ENCODE measurements at places on chromosomes 6 and 20.

DNA sequence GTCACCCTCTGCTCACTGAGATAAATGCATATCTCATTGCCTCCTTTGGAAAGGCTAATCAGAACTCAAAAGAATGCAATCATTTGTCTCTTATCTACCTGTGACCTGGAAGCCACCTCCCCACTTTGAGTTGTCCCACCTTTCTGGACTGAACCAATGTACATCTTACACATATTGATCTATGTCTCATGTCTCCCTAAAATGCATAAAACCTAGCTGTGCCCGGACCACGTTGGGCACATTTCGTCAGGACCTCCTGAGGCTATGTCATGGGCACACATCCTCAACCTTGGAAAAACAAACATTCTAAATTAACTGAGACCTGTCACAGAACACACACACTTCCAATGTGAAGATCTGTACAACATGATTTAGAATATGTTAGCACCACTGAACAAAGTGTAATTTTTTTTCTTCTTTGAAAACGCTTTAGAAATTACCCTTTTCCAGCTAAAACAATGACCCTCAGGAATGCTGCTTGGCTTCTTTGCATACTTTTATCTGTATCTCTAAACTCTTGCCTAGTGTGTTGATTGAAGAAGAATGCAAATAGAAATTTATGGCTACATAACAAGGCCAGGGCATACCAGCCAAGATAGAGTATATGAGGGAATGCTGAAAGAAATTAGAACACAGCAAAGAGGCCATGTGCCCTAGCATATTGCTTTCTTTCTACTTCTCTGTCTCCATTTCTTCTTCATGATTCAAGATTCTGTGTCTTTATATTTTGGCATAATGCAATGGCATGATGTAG lies 84.6 kb upstream of the DST start:
- DNase-seq: no peak

- no peak for DNase-seq
Observed at GRCh38 chr6:167918548-167919278, 78.8 kb upstream of the KIF25 start.

DNA sequence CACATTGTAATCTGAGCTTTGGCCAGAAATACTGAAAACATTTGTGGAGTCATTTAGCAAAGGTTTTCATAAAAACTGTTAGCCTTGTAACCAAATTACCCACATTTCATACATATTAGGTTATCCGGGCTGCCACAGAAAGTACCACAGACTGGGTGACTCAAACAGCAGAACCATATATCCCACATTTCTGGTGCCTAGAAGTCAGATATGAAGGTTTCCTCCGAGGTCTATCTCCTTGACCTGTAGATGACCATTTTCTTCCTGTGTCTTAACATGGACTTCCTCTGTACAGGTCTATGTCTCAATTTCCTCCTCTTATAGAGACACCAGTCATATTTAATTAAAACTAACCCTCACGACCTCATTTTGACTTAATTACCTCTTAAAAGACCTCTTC lies 49.5 kb upstream of the SMIM28 start:
- no peak for DNase-seq

DNA sequence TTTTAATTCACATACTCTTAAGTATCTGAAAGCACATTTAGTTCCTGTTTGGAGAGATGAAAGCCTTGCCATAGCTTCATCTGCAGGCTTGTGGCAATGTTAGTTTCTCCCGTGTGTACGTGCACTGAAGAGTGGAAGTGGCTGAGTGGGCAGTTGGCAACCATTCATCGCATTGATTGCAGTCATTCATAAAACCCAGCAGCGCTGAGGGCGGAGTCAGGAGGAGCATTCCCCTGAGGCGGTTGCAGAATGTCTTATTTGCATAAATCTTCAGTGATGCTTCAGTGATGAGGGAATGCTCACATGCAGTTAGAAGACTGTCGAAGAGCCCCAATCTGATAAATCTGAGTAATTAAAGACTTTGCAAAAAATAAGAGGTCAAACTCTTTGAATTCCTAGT lies 79.1 kb downstream of the RIMS1 start:
- no peak for DNase-seq

GRCh38 chr20:63457737-63458136 lies 14.7 kb downstream of the KCNQ2 start:
- DNase-seq: peak; percentile 30

GRCh38 chr6:4164456-4164855 lies 29.1 kb upstream of the ECI2 start:
- DNase-seq: no peak

GRCh38 chr6:157013649-157014304 lies 236.6 kb downstream of the ARID1B start:
- DNase-seq: no peak

GRCh38 chr6:119129148-119129967 lies 50.9 kb upstream of the FAM184A start:
- DNase-seq: no peak

DNA sequence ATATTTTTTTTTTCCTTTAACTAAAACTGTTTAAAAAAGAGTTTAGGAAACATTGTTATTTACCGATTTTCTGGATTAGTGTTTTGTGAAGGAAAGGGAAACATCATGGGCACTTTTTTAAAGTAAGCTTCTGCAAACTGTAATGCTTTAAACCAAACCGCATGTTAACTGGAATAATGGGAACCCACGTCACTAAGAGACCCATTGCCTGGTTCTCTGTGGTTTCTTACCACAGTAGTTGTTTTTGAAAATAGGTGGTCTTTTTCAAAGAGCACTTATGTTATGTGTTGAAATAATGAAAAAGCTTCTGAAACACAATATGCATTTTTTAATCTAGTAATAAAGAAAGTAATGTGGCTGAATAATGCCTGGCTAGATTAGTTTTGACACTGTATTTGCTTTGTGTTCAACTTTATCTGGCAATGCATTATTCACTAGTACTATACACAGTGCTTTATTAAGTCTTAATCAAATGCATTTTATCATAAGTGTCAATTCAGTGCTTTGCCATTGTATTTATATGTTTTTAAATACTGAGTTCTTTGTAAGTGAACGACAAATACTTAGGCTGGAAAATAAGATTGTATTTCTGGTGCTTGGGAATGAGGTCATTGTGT lies 754.1 kb upstream of the FLRT3 start:
- DNase-seq: no peak

GRCh38 chr6:36067374-36068011 lies 39.9 kb downstream of the MAPK14 start:
- DNase-seq: no peak

DNA sequence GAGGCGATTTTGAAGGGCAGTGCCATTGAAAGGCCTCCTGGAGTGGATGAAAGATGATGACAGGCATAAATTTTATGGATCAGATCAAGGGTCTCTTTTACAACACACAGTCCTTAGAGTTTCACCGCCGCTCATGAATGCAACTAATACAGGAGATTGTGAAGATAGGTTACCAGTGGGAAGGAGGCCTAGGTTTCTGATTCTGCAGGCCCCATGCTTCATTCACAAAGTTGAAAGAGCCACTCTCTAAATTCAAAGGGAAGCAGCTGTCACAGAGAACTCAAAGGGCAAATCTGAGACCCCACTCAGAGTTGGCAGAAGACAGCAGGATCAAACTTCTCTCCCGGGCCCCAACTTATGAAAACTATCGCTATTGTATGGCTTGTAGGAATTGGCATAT lies 137.6 kb downstream of the MAP3K7 start:
- no peak for DNase-seq

DNA sequence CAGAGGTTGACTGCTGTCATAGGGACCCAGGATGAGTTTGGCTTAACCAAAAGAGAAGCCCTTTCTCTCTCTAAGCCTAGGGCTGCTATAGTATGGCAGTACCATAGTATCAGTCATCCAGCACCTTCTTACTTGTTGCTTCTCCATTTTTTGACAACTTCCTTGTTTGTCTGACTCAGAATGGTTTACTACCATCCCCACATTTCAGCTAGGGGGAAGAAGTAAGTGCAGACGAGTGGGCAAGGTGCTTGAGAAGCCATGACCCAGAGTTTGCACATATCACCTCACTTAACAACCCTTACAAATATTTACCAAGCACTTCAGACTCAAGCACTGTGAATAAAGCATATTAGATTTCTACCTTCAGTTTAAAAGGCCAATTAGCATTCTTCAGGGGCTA lies 289.9 kb upstream of the TSHZ2 start:
- no peak for DNase-seq

GRCh38 chr6:132512342-132512637 lies 626 bp downstream of the STX7 start:
- no peak for DNase-seq

DNA sequence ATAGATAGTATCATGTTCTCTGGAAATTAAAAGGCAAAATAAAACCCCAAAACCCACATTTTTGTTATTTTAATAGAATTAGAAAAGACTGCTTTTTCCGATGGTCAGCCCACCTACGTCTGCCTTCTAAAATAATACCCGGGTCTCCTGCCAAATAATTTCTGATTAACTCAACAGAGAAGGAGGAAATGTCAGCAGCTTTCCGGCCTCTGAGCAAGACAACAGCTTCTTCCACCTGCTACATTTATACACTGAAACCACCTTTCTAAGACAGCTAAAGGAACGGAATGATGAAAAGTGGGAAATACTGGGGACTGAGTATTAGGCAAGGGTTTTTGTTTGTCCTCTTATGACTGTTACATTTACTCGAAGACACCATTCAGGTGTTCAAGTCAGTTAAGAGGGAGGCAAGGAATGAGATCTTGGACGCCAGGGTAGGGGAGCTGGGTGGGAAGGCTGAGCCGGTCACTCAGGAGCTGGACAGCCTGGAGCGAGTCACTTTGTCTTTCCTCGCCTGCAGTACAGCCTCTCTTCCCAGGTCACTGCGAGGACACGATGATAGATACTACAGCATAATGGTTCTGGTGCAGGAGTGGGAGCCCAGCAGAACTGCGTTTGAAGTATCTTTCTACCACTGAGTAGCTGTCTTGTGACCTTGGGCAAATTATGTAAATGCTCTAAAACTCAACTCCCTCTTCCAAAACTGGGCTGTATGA lies 96.3 kb upstream of the QKI start:
- DNase-seq: no peak

DNA sequence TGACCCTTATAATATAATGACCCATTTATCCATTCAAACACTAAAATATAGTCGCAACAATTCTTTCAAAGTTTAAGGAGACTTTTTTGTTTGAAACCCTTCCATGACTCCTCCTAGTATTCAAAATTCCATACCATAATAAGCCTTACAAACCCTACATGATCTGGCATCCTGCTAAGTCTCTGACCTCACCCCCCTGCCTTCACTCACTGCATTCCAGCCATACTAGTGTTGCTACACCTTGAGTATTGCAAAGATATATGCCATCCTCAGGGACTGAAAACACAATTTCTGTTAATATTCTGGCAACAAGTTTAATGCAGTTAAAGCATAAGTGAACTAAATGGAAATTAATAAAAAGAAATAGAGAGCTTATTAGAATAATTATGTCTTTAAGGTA lies 168.4 kb downstream of the EYS start:
- DNase-seq: no peak

GRCh38 chr6:48183811-48184605 lies 73.0 kb upstream of the PTCHD4 start:
- no peak for DNase-seq

GRCh38 chr20:53282217-53282955 lies 310.2 kb downstream of the TSHZ2 start:
- DNase-seq: no peak

GRCh38 chr20:44959638-44960102 lies 527 bp downstream of the TOMM34 start:
- no peak for DNase-seq

- no peak for DNase-seq
Observed at GRCh38 chr6:98498144-98498775, 336.1 kb upstream of the POU3F2 start.

- no peak for DNase-seq
Observed at GRCh38 chr6:551405-551804, 105.5 kb downstream of the HUS1B start.

DNA sequence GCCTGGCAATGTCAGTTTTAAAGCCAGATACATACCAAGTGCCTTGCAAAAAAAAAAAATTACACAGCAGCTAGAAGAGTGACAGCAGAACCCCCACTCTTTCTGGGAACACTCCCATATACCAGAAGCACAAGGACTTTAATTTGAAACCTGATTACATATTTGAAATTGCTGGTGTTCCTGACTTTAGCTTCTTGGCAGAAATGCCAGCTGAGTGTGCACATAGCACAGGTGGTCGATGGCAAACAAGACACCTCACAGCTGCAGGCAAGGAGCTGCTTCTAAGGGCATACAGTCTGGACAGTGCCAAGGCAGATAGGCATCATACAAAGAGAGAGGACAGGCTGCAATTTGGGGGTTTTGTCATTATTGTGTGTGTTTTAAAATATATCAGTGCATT lies 150.7 kb upstream of the SGK1 start:
- DNase-seq: no peak

- no peak for DNase-seq
Observed at GRCh38 chr6:170088582-170088955, 202.3 kb downstream of the DLL1 start.

DNA sequence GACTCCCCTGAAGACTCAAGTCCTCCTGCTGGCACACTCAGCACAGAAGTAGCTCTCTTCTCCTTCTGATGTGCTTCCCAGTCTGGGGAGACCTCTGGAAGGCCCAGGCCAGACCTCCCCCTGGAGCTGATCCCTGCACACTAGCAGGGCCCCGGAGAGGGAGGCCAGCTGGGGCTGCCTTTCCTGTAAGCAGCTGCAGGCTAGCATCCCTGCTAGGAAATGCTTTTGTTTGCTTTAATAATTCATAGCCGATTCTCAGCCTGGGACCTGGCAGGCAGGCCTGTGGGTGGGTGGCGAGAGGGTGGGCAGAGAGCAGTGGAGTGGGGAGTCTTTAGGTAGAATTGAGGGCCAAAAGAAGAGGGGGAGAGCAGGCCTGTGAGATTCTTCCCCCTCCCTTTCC lies 5.2 kb downstream of the EBF4 start:
- no peak for DNase-seq
